ENCODE measurements at places on chromosomes 12 and 14.

DNA sequence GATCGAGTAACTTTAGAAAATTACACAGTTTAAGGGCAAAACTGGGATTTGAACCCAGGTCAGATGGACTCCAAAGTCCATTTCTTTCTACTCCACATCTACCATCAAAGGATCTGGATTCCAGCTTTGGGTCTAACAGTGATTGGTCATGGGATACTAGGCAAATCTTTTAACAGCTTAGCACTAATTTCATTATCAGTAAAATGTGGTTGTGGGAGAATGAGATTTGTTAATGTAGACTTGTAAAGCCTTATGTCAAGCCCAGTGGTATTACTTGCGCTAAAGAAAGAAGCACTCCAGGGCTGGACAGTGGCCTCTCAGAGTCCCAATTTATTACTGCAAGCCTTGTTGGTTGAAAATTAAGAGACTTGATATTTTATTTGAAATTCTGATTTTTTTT lies 65.2 kb upstream of the MANSC4 start:
- DNase-seq: no peak
- peaks cover 2% of the 10 kb centered on the region for H3K4me1 ChIP-seq
- no peaks in the 10 kb centered on the region for H3K27me3 ChIP-seq
- H3K36me3 ChIP-seq: no peaks in the 10 kb centered on the region

DNA sequence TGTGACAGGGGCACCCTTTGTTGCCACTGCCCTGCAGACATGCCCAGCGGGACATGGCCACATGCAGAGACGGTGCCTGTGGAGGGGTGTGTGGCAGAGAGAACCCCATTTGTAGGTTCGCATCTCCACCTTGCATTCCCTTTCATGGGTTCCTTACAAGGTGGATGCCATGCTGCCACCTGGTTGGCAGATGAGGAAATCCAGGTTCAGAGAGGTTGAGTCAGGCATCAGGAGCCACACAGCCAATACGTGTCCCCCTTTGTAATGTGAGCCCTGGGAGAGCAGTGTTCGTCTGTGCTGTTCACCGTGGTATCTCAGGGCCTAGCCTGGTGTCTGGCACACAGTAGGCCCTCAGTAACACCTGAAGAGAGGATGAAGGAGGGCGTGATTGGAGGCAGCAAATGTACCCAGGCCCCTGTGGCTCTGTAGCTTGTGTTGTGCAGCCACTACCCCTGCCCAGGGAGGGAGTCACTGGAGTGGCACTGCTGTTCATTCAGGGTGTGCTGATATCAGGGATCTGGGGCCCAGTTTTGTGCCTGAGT lies 9.1 kb downstream of the SH2B3 start:
- no peak overlapping the region for H3K27ac ChIP-seq
- H3K4me1 ChIP-seq: peaks cover 24% of the 10 kb centered on the region

DNA sequence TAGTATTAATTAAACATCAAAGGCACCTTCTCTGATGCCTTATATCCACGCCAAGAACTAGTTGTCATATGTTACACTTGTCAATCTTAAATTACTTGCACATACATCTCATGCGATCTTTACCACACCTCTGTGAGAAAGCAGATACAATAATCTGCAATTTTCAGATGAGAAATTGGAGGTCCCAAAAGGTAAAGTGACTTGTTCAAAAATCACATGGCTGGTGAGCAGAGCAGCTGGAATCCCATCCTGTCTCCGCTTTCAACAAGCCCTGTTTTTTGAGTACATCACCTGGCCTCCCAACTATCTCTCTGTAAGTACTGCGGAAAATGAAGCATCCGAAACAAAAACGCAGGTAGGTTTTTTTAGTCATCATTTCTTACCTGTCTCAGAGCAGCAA lies 203.4 kb upstream of the FOXN3 start:
- no peak overlapping the region for H3K4me3 ChIP-seq
- no peaks in the 10 kb centered on the region for H3K27me3 ChIP-seq

GRCh38 chr14:99384450-99385417 lies 95.9 kb downstream of the SETD3 start:
- H3K36me3 ChIP-seq: no peaks in the 10 kb centered on the region
- DNase-seq: no peak
- H3K27ac ChIP-seq: no peak overlapping the region
- H3K4me1 ChIP-seq: peaks cover 5% of the 10 kb centered on the region

DNA sequence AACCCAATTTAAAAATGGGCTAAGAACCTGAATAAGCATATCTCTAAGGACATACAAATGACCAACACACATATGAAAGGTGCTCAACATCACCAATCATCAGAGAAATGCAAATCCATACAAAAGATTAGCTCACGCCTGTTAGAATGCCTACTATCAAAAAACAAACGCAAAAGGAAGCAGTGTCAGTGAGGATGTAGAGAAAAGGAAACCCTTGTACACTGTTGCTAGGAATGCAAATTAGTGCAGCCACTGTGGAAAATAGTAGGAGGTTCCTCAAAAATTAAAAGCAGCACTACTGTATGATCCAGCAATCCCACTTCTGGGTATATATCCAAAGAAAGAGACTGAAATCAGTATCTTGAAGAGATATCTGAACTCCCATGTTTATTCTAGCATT lies 133.0 kb downstream of the CPNE8 start:
- H3K36me3 ChIP-seq: no peaks in the 10 kb centered on the region
- no peak for DNase-seq
- H3K27ac ChIP-seq: no peak overlapping the region
- H3K4me3 ChIP-seq: no peak overlapping the region
- no peaks in the 10 kb centered on the region for H3K4me1 ChIP-seq

DNA sequence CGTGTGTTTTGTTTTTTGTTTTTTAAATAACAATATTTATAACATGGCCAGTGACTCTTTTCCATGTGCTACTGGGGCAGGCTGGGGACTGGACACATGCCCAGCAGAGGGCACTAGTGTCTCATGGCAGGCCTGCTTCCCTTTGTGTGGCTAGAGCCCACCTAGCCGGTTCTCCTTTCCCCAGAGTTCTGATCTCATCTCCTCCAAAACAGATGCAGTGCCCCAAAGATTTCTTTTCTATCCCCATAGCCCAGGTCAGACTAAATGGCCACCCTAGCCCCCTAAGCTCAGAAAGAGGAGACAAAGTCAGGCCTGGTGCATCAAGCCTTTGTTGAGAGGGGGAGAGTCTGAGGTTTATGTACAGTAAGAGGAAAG lies 21.2 kb downstream of the PRPF40B start:
- H3K4me1 ChIP-seq: peaks cover 3% of the 10 kb centered on the region
- no peaks in the 10 kb centered on the region for H3K27me3 ChIP-seq
- peak overlapping the region; percentile 12 for H3K27ac ChIP-seq

GRCh38 chr12:13250416-13250815 lies 53.9 kb downstream of the EMP1 start:
- H3K36me3 ChIP-seq: no peaks in the 10 kb centered on the region
- no peak overlapping the region for H3K27ac ChIP-seq
- H3K27me3 ChIP-seq: no peaks in the 10 kb centered on the region
- no peak for DNase-seq

GRCh38 chr14:91155626-91156089 lies 41.8 kb downstream of the DGLUCY start:
- H3K4me3 ChIP-seq: no peak overlapping the region
- DNase-seq: no peak
- no peaks in the 10 kb centered on the region for H3K27me3 ChIP-seq
- peaks cover 30% of the 10 kb centered on the region for H3K36me3 ChIP-seq
